Smooth muscle cell of the coronary artery (primary cell): ENCODE measurements at places on chromosomes 7 and 10. TPM values are rescaled to one million over a fixed set of nuclear protein-coding genes. Genes with fewer than 3 reads are reported as not detected.

Gene SEMA3E
- 1.1 TPM in 1 of 2 replicates, not detected in the other for total RNA-seq

Gene TMEM236
- total RNA-seq, result under 0.01 TPM in 1 of 2 replicates, not detected in the other

Gene SOSTDC1
- not detected in 2 replicates for total RNA-seq

Gene CYP3A5
- total RNA-seq, result not detected in 2 replicates

Gene LIPJ
- not detected in 2 replicates for total RNA-seq

Gene DYNC1I1
- 0.45 and 0.47 TPM in 2 replicates for total RNA-seq

Gene PRLHR
- total RNA-seq, result not detected in 2 replicates

Gene CHST15
- 6.8 and 13.0 TPM in 2 replicates for total RNA-seq
